ENCODE measurements at places on chromosomes 4 and X.

DNA sequence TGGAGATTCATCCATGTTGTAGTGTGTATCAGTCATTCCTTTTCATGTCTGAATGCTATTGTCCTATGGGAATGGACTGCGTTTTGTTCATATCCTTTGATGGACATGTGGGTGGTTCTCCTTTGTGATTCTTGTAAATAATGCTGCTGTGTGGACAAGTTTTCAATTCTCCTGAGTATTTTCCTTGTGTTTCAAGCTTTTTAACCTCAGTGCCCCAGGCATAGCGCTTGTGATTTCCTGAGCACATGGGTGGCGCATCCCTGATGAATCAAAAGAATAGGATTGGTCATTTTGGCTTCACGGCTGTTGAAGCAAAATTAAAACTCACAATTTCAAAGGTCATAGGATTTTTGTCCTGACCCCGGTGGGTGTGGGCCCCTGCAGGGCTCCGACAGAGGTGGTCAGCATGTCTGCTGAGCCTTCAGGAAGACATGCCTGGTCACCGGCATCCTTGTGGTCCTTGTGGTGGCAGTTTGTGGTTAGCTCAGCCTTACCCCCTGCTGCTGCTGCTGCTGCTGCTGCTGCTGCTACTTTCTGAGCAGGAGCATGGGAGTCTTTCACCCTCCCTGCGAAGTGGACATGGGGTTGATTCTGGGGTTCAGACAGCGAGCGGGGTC lies 30.0 kb downstream of the SHROOM2 start:
- no peak for DNase-seq

DNA sequence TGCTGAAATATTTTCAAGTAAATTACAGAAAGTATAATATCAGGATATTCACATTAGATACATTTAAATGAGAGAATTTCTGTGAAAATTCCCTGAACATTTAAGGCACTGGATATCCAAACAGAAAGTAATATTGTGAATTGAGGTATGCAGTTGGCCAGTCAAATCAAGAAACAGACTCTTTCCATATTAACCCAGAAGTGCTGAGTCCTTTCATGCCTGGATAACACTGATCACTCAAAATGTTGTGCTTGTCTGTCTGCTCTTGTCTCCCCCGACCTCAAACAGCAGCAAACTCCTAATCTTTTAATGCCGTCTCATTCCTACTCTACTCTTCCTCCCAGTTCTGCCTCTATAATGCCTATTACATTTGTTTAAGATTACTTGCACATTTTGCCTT lies 51.2 kb downstream of the TBC1D9 start:
- DNase-seq, result no peak

DNA sequence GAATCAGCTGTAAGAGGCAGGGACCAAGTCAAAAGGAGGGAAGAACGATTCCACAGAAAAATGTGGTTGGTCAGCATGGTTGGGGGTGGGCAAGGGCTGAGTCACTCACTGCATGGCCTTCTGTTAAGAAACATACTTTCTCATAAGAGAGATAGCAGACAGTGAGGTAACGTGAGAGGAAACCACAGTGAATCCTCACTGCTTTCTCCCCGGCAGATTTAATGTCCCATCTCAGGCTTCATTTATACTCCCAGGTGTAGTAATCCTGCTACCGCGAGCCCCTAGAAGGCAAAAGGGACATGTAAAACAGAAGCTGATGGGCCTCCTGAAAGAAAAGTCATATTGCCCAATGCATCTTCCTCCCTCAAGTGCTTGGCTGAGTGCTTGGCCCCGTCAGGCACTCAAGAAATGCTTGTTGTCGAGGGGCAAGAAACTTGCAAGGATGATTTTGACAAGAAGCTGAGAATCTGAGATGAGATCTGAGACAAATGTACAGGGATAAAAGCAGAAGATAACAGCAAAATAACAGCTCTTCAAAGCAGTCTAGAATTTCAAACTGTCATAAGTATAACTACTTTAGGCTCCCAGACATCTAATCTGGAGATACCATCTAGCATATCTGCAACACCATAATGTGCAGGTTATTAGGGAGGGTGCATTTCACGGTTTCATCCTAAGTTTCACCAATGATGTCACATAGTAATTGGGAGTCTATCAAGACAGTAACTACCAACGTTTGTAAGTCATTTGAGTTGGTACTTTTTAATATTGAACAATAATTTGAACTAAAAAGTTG lies 40.2 kb downstream of the SH3KBP1 start:
- no peak for DNase-seq

- no peak for DNase-seq
Observed at GRCh38 chrX:37320541-37321203, 28.5 kb upstream of the PRRG1 start.

GRCh38 chr4:3387154-3387942 lies 54.4 kb upstream of the HGFAC start:
- no peak for DNase-seq

- no peak for DNase-seq
Observed at GRCh38 chrX:57227691-57228090, 58.8 kb upstream of the FAAH2 start.

DNA sequence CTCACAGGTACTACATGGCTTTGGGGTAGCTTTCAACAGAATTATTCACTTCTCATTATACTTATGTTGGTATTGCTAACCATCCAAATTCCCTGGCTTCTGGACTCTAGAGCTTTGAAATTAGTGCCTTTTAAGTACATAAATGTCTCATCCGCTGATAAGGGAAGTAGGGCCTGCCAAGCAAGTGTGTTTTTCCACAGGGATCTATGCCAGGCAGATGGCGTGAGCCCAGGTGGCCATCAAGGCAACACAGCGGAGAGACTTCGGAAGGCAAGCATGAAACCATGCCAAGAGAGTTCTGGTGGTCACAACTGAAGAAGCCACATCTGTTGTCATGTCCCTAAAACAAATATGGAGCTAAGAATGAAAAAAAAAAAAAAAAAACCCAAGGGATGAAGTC lies 503.1 kb upstream of the LCORL start:
- DNase-seq, result no peak

DNA sequence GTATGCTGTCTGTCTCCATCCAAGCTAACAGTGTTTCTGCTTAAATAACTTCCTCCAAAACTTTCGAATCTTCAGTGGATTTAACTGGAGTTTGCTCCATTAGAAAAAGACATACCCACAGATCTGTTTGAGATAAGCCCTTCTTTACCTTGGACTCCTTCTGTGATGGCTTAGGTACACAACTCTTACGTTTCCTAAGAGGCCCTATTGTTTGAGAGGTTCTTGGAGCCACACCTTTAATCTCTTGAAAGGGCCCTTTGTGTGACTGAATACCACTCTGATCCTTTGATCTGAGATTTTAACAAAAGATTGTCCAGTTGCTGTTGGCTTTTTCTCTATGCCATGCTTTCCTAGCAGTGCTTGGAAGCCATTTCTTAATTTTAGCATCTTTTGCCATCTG lies 92.5 kb downstream of the AKAP4 start:
- DNase-seq, result no peak

GRCh38 chr4:637536-638280 lies 12.3 kb downstream of the PDE6B start:
- DNase-seq, result no peak

GRCh38 chr4:7238300-7238960 lies 46.1 kb downstream of the SORCS2 start:
- no peak for DNase-seq
